ENCODE measurements at places on chromosomes 7 and 10. TPM values are rescaled to one million over a fixed set of nuclear protein-coding genes. Genes with fewer than 3 reads are reported as not detected.

DNA sequence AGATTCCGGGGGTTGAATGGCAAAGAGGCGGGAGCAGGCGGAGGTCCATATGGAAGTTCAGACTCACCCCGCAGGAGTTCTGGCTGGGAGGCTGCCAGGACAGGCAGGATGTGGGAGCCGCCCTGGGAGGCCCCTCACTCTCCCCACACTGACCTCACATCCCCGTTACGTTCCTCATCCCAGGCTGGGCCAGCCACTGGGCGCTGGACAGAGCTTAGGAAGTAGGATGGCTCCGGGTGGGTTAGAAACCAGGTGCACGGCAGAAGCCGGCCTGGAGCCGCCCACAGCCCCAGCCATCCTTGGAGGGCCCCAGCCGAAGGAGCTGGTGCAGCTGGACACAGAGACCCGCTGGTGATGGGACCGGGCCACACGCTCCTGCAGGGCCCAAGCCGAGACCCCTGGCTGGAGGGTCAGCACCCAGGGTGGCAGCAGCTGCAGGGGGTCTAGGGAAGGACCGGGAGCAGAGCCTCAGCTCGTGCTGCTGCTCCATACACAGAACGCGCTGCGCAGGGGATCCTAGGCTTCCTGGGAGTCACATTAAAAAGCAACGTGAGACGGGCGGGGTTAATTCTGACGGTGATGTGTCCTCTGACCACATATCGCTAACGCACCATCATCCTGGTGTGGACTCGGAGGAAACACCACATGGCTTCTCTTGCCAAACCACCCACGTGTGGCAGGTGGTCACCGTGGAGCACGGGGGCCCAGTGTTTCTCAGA, 98.6 kb upstream of the DIP2C start:
- DNase-seq: no peak

- DNase-seq: no peak
Observed at GRCh38 chr10:89073719-89074118, 83.1 kb downstream of the FAS start.

GRCh38 chr10:129825221-129825620, 138.9 kb downstream of the EBF3 start:
- DNase-seq: no peak

The C10orf90 gene
- 0.83 TPM for total RNA-seq

The GIMAP7 gene
- 68.3 TPM for total RNA-seq

All from T-helper 17 cell (primary cell).